Fibroblast of skin of left quadriceps (primary cell): ENCODE measurements at places on chromosomes 2 and 18.

DNA sequence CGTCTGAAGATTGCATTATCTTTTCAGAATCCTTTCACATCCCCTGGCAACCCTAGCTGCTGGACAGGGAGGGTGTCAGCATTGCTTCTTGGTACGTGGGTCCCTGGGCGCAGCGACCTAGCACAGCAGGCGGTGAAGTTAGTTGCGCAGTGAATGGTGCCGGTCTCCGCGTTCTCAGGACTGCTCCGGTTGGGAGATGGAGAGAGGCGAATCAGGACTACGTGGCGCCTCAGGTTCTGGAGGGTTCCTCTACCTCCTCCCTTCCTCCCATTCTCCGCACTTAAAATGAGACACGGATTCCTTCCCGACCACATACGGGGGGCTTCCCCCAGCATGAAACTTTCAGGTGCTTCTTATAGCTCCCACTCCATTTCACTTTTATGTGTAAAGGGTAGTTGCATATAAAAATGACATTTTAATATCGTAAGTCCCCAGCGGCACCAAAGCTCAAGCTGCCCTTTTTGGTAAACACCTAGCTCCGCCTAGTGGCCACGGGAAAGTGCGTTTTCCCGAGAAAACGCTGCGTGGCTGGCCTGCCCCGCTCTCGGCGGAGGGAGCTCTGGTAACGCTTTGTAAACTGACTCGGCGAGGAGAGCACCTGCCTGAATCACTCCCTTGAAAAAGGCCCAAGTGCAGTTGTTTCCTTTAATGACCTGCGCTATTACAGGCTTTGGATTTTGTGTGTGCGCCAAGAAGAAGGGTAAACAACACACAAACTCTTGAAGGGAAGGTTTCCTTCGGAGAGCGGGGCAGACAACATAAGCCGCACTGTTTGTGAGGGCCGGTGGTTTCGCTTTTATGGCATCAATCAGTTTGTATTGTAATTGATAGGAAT is 32.9 kb upstream of the INHBB start:
- DNase-seq, result peak; percentile 60

DNA sequence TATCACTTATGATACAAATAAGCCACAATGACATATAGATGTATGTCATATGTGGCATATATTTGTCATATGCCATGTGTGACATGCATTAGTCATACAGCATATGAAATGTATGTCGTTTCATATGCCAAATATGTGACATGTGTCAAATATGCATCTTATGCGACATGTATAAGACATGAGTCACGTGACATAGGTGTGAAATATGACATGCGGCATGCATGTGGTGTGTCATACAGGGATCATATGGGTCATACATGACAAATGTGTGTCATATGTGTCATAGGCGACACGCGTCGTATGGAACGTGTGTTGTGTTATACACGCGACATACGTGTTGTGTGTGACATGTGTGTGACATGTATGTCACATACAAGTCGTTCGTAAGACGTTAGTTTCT is 2154.0 kb upstream of the PIK3C3 start:
- no peak for DNase-seq

GRCh38 chr18:69257861-69258458 is 142.7 kb upstream of the DOK6 start:
- DNase-seq, result peak; percentile 90

DNA sequence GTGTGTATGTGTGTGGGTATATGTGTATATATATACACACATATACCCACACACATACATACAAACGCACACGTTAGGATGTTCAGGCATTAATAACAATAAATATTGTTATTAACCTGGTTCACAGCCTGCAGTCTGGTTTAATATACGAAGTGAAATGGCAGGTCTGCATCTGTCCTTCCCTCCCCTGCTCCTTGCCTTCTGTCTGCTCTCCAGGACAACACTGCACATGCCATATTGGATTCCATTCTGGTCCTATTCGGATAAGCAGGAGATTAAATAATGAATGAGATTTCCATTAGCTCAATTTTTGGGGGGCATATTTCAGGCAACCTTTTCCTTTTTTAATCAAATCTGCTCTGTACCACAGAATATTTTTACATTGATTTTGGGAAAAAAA is 158.0 kb downstream of the CELF4 start:
- DNase-seq, result no peak

- DNase-seq, result no peak
Observed at GRCh38 chr2:142843731-142844130, 33.7 kb upstream of the KYNU start.

DNA sequence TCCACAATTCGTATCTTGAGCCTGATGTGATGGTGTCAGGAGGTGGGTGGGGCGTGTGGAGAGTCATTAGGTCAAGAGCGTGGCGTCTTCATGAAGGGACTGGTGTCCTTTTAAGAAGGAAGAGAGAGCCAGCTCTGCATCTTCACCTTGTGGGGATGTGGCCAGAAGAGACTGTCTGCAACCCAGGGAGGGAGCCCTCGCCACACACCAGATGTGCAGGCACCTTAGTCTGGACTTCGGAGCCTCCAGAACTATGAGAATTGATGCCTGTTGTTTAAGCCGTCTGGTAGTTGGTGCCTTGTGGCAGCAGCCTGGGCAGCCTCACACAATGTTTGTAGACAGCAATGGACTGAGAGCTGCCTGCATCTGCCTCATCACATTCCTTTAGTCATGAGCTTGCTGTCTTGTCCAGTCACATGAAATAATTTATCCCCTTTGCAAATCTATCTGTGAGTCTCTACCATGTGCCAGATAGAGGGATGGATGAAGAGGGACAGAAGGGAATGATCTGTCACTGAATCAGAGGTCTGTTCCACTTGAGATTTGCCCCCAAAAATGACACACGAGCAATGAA is 61.0 kb downstream of the MYT1L start:
- no peak for DNase-seq

GRCh38 chr18:51137891-51138290 is 59.6 kb downstream of the MEX3C start:
- no peak for DNase-seq

DNA sequence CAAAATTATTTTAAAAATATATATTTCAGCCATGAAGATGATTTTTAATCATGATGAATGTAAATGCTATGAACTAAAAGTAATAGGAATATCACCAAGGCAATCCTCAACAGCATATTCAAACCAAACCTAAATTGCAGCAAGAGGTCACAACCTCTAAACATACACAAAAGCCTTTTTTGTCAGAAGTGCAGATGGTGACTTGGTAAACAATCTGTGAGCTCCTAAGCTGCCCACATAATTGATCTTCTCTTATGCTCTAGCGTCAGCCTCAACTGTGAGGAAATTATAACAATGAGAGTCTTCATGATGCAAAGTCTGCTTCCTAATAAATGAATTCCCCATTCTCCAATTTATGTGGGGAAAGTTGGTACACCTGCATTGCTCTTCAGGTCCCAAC is 113.2 kb downstream of the TSN start:
- no peak for DNase-seq

DNA sequence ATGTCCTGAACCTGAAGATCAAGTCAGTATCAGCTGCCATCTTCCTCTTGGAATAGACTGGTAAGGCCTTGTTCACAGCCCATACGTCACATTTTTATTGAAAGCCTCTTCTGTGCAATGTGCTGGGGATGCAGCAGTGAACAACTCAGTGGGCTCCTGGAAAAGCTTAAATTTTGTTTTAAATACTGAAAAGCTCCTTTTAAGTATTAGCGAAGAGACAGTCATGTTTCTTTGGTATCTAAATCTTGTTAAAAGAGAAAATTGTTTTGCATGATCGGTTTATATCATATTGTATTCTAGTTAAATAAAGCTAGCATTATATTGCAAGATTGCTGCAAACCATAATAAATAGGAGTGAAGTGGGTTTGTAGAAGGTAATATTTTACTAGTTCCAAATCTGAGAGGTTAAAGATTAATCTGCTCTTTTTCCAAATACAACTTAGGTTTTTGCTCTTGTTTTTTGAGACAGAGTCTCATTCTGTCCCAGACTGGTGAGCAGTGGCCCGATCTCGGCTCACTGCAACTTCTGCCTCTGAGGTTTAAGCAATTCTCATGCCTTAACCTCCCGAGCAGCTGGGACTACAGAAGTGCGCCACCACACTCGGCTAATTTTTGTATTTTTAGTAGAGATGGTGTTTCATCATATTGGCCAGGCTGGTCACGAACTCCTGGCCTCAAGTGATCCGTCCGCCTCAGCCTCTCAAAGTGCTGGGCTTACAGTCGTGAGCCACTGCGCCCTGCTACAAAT is 1.6 kb upstream of the RMDN2 start:
- DNase-seq, result no peak

DNA sequence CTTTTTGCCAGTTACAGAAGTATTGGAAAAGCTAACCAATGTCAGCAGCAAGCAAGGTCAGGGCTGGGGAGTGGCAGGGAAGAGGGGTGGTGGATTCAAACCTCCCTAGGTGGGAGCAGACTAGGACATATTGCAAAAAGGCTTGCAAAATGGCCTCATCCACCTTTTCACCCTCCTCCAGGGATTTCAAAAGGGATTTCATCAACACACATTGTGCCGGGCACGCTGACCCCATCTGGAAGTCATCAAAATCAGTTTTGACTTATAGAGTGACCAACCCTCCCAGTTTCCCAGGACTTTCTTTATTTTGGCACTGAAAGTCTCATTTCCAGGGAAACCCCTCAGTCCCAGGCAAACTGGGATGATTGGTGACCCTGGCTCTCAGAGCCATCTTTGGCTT is 94.7 kb downstream of the BIN1 start:
- DNase-seq, result no peak

GRCh38 chr2:173524256-173524955 is 169.7 kb downstream of the CDCA7 start:
- no peak for DNase-seq

GRCh38 chr2:235433860-235434259 is 60.0 kb upstream of the AGAP1 start:
- DNase-seq, result no peak

DNA sequence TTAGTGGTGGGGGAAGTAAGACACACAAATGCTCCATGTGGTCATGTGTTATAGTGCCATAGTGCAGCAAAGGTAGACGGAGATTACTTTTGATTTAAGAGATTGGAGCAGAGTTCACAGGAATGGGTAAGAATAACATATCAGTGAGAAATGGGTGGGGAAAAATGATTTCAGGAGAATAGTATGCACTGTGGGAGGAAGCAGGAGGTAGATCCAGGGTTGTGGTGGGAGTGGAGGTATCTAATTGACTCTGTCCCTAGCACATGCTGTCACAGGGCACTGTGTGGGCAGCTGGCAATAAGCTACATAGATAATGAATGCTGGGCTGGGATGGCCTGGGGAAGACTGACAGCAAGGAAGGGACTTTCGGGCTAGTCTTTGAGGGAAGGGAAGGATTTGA is 65.3 kb downstream of the STAT1 start:
- DNase-seq, result no peak

- DNase-seq, result no peak
Observed at GRCh38 chr2:225649274-225649673, 249.8 kb downstream of the NYAP2 start.

- no peak for DNase-seq
Observed at GRCh38 chr2:10431797-10432196, 16.3 kb downstream of the ODC1 start.

- DNase-seq, result no peak
Observed at GRCh38 chr2:199806179-199806578, 44.8 kb downstream of the FTCDNL1 start.

GRCh38 chr18:57287766-57288165 is 64.6 kb upstream of the ST8SIA3 start:
- no peak for DNase-seq

DNA sequence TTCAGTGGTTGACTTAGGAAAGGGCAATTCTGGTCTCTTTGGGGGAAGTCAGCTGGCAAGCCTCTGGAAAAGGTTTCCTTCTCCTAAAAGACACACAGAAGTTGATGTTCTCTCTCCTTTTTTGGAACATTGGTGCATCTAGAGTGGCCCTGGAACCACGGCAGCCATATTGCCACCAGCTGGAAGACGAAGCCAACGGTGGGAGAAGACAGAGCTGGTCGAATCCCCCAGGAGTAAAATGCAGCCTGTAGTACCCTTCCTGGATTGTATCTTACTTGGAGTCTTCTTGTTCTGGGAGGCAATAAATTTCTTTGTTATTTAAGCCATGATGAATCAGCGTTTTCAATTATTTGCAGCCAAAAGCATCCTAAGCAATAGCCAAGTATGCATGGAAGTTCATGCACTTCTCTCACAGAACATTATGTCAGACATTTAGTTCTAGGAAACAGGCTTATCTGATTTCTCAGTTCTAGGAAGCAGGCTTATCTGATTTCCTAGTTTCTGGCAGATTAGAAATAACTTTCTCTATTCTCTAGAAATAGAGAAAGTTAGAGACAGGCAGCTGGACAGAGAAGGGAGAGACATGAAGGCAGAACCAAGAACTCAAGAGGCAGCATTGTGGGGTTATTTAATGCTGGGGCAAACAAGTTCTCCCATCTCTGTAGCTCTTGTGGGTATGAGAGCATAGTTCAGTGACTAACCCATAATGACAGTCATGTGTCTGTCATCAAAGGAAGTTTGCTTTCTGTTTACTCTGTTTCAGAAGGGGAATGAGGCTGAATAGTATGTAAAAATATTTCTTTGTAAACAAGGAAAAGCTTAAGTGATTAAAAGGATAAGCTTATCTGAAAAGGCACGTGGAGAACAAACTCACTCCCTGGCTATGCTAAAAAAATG is 40.5 kb upstream of the NABP1 start:
- DNase-seq, result no peak

GRCh38 chr18:77006305-77007175 is 126.0 kb downstream of the MBP start:
- no peak for DNase-seq

DNA sequence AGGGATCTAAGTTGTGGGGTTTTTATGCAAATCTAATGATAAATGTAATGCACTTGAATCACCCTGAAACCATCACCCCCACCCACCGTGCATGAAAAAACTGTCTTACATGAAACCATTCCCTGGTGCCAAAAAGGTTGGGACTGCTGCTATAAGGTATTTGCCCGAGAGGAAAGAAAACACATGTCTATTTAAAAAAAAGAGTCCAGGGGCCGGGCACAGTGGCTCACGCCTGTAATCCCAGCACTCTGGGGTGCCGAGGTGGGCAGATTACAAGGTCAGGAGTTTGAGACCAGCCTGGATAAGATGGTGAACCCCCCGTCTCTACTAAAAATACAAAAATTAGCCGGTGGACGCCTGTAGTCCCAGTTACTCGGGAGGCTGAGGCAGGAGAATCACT is 1372.8 kb upstream of the CDH2 start:
- DNase-seq, result no peak

GRCh38 chr2:219253753-219254589 is at the start of gene TUBA4A:
TUBA4A (minus strand) TSS chr2:219253918; CDS start chr2:219253858, 60 bp downstream.
- DNase-seq, result no peak

DNA sequence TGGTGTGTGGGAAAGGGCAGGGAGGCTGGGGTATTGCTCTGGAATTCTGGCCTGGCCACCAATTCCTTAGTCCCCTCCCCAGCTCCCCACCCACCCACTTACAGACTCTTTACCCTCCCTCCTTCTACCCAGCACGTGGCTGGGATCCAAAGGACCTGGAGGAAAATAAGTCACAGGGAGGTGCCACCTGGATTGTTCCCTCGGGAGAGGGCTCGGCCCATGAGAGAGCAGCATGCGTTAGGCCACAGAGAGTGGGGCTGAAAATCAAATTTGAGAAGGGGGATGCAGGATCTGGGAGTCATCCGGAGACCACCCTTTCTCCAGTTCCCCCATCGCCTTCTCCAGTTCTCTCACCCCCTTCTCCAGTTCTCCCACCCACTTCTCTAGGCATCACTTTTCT is 3.0 kb downstream of the ASPRV1 start:
- no peak for DNase-seq

- no peak for DNase-seq
Observed at GRCh38 chr2:151756820-151757219, 22.5 kb upstream of the NEB start.

- no peak for DNase-seq
Observed at GRCh38 chr2:9318461-9319337, 104.6 kb downstream of the ITGB1BP1 start.
